ENCODE measurements at places on chromosomes 6 and 20.

- DNase-seq, result no peak
Observed at GRCh38 chr6:145948328-145948727, 15.8 kb downstream of the SHPRH start.

GRCh38 chr6:152502421-152503188 is 134.6 kb downstream of the SYNE1 start:
- DNase-seq, result no peak

- DNase-seq, result no peak
Observed at GRCh38 chr6:167719920-167720319, 106.8 kb upstream of the AFDN start.

- no peak for DNase-seq
Observed at GRCh38 chr6:85684133-85684808, 41.6 kb upstream of the SYNCRIP start.

- peak; percentile 29 for DNase-seq
Observed at GRCh38 chr6:28982476-28983266, 22.4 kb downstream of the ZNF311 start.

GRCh38 chr6:99366852-99367251 is 17.4 kb upstream of the FAXC start:
- no peak for DNase-seq

DNA sequence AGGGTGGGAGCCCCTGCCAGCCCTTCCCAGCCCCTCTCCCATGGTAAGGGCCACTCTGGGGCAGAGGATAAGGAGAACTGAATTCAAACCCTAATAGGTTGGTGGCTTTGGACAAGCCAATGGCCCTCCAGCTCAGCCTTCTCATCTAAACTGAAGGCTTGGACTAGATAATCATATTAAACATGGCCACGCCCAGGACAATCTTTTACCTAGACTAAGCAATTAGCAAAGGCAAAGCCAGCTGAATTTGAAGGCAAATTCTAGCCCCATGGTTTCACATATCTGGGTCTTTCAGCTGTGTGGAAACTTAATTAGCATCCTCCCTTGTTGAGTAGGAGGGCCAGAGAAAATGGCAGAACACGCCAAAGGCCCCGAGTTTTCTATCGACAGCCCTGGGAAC is 10.7 kb downstream of the SLC22A23 start:
- no peak for DNase-seq

- DNase-seq, result no peak
Observed at GRCh38 chr6:18204691-18205090, 49.5 kb downstream of the KDM1B start.

GRCh38 chr6:143579703-143580102 is 68.2 kb upstream of the FUCA2 start:
- DNase-seq, result no peak

- no peak for DNase-seq
Observed at GRCh38 chr6:8785223-8785622, 349.9 kb upstream of the SLC35B3 start.

GRCh38 chr6:42978487-42978838 is 518 bp downstream of the PEX6 start:
- no peak for DNase-seq

- peak; percentile 21 for DNase-seq
Observed at GRCh38 chr20:53581444-53582250, 12.0 kb downstream of the ZNF217 start.

DNA sequence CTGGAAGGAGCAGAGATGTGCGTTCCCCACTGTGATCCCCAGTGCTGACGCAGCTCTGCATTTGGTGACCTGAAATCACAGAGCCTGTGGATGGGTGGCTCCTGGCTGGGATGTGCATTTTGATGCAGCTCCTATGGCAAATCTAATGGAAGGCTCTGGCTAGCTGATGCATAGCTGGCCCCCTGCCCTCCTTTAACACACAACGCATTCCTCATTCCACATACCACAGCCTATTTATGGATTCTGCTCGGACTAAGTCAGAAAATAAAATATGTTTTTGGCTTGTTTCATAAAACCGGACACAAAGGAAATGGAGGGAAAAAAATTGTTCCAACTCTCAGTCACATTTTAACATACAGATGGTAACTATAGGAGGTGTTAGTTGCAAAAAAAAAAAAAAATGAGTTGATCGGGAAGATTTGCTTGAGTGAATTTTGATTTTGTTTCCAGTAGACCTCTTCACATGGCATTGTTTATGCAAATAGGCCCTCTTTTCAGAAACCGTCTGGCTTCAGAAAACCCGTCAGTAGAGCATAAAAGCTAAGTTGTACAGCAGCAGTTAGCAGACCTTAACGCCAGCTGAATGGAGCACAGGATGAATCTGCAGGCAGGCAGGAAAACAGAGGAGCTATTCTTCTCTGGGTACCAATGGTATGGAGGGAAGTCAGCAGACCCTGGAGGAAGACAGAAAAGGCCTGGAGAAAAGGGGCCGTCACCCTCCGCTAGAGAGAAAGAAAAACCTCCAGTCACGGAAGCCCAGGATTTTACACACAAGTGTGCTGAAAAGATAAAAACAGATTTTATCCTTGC is 215.4 kb downstream of the HDGFL1 start:
- no peak for DNase-seq

DNA sequence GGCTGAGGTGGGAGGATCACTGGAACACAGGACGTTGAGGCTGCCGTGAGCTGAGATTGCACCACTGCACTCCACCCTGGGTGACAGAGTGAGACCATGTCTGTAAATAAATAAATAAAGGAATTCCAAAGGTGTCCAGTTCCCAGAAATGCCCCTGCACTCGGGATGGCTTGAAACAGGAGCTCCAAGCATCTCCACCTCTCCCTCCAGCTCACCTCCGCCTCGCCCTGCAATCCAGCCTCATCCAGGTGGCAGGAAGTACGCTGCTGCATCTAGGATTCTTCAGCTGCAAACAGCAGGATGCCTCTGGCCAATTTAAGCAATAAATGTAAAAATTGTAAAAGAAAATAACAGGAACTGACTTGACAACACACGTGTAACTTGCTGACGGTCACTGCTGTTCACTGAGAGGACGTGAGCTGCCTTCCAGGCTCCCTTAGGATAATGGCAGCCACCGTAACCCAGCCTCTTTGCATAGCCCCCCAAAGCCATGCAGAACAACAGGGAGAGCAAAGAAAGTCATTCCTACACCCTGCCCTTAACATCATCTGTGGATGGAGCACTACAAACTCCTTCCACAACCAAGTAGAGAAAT is 11.4 kb upstream of the GRM4 start:
- no peak for DNase-seq

DNA sequence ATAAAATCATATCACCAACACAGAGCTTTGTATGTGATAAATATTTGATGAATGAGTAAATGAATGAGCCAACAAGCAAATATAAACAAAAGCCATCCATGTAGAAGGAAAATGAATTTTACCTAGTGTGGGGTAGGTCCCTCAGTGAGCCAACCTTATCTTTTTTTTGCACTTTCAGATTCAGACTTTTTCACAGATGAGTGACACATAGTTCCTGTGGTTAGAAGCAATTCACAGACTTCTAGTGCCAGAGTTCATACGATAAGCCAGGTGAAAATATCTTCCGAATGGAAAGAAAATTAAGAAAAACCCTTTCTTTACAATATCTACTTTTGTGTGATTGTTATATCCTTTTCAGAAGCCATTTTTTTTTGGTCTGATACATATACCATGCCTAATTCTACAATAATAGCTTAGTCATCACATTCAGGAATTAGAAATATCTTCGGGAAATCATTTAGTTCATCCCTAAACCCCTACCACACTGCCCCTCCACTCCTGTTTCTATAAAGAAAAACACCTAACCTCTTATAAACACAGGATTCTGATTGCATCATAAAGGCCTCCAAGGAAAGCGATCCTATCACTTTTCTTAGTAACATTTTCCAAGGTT is 82.7 kb upstream of the CNR1 start:
- no peak for DNase-seq

GRCh38 chr6:17919496-17919895 is 67.9 kb downstream of the KIF13A start:
- DNase-seq, result no peak

DNA sequence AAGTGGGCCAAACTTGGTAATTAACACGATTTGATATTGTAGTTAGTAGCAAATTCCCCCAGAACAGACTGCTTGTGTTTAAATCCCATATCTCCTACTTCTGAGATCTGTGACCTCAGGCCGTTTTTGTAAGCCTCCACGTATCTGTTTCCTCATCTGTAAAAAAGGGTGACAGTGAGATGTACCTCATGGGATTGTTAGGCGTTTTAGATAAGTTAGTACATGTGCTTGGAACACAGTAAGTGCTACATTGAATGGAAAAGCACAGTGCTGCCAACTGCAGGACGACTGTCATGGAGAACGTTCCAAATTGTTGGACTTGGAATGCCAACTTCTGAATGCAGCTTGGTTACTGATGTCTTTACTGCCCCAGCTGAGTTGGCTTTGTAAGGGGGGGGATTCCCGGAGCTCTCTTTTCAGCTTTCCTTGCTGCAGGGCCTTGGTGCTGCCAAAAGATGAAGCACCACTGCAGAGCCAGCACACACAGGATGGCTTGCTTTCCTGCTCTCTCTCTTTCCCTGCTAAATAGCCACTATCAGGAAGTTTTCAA is 108.6 kb downstream of the OPN5 start:
- no peak for DNase-seq

All from activated CD4-positive, alpha-beta T cell treated with anti-CD3 and anti-CD28 coated beads for 4 hours (primary cell).